ENCODE measurements at places on chromosomes 12 and 14.

DNA sequence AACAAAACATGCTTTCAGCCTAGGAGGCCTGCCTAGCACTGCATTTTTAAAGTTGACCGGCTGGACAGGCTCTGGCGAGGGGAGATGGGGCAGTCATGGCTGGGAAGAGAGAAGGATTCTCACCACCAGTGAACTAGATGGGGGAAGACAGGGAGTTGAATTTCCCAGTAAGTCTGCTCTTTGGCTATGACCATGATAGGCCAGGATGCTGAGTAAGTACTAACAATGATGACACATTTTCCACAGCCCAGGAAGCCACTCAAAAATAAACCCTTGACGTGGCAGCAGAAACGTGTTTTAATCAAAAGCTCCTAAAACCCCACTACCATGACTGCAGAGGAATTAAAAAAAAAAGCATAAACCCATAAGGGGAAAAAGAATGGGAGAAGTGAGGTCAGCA, 19.0 kb downstream of the KCTD10 start:
- DNase-seq, result no peak

DNA sequence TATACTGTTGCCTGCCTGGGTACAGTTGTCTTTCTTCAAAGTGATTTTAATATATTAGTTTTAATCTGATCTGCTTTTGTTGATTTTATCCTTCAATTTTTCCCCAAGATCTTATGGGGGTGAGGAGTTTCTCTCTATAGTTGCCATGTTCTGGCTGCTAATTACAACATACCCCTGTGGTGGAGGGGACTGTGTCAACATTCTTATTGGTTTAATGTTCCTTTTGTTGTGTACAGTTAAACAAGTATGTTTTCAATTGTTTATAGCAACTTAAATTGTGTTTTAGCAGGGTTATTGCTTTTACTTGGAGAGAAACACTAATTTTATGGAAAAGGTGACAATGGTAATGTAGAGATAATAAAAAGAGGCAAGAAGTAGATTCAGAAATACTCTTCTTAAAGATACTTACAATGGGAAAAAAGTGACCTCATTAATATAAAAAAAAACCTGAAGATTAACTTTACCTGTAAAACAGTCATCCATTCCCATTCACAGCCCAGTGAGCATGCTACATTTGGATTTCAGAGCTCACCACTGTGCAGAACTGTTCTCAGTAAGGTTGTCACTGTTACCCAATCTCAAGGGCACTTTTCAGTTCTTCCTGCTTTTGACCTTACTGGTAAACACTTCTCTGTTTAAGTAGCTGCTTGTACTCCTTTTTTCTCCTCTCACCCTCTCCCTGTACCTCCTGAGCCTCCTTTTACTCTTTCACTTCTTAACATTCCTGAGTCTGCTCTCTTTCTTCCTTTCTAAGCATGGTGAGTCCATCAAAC, 8.1 kb upstream of the LRRK2 start:
- no peak for DNase-seq

DNA sequence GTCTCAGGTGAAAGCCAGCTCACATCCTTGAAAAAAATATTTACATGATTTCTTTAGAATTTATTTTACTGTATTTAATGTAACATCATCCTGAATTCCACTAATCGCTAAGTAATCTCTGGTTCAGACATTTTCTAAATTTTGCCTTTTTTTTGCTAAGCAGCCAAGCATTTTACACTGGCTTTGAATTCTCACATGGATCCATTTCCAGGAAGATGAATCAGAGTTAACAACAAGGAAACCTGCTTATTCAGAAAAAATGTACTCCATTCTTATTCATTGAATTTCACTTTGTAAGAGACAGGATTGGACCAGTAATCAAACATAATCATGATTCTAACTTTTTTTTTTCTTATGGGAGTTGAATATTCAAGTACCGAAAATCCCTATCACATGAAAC, 1785.1 kb upstream of the FLRT2 start:
- DNase-seq, result no peak

DNA sequence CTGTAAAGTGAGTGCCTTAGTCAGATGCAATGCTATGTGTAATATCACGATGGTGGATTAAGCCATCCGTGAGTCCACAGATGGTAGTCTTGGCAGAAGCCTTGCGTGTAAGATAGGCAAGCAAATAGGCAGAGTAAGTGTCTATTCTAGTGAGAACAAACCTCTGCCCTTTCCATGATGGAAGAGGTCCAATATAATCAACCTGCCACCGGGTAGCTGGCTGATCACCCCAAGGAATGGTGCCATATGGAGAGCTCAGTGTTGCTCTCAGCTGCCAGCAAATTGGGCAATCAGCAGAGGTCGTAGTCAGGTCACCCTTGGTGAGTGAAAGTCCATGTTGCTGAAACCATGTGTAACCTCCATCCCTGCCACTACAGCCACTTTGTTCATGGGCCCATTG, 371.2 kb upstream of the LRFN5 start:
- DNase-seq, result no peak

DNA sequence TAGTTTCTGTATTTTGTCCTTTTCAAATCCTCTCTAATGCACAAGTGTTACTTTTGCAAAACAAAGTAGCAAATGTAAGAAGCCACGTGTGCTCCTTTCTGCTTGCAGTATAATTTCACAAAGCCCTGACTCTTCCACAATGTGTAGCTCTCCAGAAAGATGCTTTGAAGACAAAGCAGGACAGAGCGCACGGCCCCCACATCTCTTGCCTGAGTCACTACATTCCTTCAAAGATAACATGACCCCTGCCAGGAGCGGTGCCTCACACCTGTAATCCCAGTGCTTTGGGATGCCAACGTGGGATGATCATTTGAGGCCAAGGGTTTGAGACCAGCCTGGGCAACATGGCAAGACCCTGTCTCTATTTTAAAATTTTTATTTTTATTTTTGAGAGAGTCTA, 40.5 kb downstream of the JAG2 start:
- DNase-seq, result no peak

DNA sequence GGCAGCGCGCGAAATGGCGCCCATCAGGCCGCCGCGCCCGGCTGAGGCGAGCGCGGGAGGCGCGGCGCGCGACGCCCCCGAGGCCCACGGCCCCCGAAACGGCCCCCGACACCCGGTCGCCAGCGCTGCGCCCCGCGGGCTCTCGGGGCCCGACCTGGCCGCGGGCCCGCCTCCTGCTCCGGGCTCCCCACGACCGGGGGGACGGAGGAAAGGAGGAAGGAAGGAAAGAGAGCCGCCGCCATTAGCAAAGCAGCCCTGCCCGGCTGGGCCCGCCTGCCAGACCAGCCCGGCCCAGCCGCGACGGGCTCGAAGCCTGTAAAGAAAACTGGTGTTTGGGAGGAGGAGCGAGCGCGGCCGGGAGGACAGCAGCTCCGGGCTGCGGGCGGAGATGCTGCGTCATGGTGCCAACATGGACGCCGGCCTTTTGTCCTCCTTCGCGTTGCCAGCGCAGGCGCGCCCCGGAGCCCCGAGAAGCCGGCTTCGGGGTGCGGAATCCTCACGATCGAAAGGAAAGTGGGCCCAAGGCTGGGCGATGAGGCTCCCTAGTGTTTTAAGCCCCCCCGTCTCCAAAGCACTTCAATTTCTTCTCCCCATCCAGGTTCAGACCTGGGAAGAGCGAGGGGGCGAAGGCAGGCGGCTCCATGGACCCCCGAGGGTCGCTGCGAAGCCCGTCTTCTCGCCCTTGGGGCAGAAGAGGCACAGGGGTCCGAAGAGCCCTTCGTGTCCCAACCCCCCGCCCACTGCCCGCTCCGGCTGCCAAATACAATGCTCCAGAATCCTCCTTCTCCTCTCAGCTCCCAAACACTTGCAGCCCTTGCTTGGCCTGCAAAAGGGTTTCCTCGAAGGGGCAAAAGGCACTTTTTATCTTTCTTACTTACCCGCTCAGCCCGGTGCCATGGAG, 2.9 kb upstream of the SETD1B start:
- peak; percentile 85 for DNase-seq

- no peak for DNase-seq
Observed at GRCh38 chr12:116996093-116996492, 85.3 kb downstream of the FBXW8 start.

GRCh38 chr12:85653731-85654455, 182.3 kb downstream of the RASSF9 start:
- DNase-seq, result no peak

DNA sequence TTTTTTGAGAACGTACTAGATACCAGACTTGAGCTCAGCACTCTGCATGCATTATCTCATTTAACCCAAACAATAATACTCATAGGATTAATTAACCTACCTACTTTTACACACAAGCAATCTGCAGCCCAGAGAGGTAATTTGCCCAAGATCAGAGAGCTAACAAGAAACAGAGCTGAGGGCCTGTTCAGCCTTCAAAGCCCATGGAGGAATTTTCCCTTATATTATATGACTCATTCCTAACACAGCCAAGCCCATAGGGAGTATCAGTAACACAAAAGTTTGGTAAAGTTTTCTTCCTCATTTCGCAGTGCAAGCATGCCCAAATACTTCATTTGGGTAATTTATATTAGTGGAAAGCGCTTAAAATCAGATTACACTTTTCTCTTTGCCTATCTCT, 94.7 kb downstream of the GALC start:
- DNase-seq, result no peak

DNA sequence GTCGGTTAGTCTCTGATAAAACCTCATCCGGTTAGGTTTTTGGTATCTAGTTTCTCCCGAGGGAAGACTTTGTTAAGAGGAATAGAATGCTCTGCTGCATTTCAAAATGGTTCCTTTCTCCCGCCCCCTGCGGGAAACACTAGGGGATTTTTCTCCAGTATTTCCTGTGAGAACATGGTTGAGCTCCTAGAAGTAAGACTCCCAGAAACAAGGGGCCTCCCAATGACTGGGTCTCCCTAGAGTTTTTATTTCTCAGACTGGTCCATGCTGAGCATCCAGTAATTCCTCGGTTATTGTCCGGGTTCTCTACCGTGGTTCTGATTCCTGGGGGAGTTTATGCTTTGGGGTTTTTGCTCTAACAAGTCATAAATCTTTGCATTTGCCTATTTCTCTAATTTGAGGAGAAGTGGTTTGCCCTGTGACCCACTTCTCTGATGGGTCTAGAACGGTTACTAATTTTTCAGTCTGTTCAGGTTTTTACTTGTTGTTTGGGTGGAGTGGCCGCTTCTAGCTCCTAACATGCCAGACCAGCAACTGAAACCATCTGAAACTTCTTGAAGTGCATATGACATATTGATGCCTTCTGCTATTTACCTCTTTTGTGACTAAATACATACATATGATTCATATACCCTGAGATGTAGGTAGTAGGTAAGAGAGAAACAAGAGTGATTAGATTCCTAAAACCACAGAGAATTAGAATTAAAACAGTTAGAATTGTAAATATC, 25.1 kb downstream of the TESPA1 start:
- DNase-seq, result no peak

DNA sequence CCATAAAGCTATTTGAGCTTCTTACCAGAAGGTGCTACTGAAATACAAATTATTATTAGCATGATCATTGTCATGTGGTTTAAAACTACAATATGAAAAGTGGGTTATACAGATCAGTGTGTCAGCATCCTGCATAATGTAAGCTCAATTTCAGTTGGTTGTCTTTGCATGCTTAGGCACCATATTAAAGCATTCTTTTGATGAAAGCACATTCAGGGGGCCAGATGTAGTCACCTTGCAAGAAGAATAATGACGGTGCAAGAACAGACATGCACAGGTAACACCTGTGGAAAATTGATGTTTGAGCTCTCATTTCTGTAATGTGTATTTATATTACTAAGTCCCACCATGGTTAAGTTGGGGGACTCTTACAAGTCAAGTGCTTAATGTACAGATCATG, 123.9 kb downstream of the PAX9 start:
- no peak for DNase-seq

DNA sequence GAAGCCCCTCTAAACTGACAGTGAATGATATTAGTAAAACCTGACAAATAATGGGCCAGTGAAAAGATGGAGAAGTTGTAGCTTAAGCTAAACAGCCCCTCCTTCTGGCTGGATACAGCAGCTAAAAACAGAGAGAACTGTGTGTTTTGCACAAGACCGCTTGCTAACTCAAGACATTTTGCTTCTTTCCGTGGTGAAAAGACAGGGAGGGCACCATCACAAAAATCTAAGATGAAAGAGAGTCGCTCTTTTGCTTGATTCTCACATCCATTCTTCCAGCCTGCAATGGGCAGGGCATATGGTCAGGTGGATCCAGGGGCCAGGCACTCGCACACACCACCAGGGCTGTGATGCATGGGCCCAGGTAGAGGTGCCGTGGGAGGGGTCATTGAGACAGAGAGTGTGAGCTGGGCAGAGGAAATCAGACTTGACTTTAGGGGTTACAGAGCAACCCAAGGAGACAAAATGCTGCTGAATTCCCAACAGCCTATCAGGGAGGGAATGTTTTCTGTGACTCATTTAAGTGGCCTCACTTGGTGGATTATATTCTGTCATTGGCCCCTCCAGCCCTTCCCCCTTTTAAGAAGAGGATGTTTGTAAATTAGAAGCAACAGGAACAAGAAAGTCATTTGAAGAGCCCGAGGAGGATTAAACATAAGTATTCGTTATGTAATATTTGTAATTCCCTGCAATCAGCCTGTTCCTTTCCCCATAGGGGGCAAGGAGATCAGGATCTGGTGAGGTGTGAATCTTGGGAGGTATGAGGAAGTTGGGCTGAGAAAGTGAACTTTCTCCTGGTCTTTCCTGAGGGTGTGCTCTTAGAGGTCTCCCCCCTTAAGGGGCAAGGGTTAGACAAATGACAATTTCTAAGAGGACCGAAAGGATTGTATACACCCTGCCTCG, 12.3 kb downstream of the EMP1 start:
- DNase-seq, result no peak

GRCh38 chr14:100140452-100141078, 18.9 kb downstream of the DEGS2 start:
- DNase-seq, result no peak

GRCh38 chr14:71680736-71681387, 251.4 kb upstream of the RGS6 start:
- DNase-seq, result no peak

- DNase-seq, result no peak
Observed at GRCh38 chr12:27871946-27872345, 91.9 kb upstream of the MANSC4 start.

DNA sequence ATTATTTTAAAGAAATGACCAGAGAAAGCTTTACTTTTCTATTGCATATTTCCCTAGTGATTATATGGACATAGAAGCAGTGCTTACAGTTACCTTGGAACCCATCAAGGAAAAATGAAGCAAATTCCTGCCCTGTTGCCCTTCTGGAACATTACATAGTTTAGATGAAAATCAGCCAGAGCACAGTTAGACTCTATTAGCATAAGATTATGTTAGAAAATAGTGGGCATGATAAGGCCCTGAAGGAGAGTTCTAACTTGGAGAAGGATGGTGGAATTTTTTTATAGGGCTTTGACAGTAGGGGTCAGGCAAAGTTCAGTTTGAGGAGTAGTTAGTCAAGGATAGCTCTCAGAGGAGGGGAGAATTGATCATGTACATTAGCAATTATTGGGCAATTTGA, 74.3 kb downstream of the FUT8 start:
- no peak for DNase-seq

- no peak for DNase-seq
Observed at GRCh38 chr14:83632375-83632774, 1897.6 kb upstream of the FLRT2 start.

DNA sequence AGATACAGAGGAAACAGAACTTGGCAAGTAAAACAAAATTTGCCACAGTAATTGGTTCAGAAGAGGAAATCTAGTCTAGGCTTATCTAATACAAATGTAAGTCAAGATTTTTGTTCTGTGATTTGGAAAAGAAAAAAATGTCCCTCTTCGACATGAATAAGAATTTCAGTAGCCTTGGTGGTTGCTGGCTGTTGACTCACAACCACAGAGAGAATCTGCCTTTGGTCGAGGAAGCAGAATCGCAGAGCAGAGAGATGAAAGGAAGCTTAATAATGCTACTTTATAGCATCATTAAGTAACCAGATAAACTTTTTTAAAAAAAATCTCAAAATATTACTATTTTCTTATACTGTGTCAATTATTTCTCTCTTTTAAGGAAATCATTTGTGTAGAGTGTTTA, 1096.6 kb downstream of the FLRT2 start:
- DNase-seq, result no peak
